ENCODE measurements at places on chromosomes 11 and 22. TPM values are rescaled to one million over a fixed set of nuclear protein-coding genes. Genes with fewer than 3 reads are reported as not detected.
A peak's percentile ranks its signal among the peaks of the same experiment; 100 is the strongest.

SHISA8 gene
- 2.7 TPM for total RNA-seq

GRCh38 chr11:116955548-116955947 is 118.1 kb upstream of the APOA1 start:
- no peak for DNase-seq

DNA sequence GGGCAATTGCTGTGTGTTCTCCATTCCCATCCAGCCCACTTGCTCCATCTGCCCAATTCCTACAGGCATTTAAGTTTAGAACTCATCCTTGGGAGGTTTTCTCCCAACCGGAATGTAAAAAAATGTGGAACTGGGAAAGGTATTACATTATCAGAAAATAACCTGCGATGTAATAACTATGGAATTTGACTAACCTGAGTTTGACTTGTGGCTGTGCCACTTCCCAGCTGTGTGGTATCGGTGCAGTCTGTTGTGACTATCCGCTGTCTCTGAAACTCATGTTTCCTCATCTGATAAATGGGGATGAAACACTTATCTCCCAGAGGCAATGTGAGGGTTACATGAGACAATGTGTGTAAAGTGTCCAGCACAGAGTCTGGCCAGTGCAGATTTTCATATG is 77.6 kb downstream of the TENM4 start:
- DNase-seq = no peak

MS4A4A gene
- not detected for total RNA-seq

FADS1 gene
- 33.9 TPM for total RNA-seq

RCOR2 gene
- total RNA-seq = 2.1 TPM

- no peak for DNase-seq
Observed at GRCh38 chr11:21897752-21898151, 295.1 kb upstream of the ANO5 start.

RAPSN gene
- total RNA-seq = 0.81 TPM

GRCh38 chr11:10680956-10681487 is 12.5 kb downstream of the IRAG1 start:
- no peak for DNase-seq

- DNase-seq = no peak
Observed at GRCh38 chr11:3195251-3196160, 23.1 kb downstream of the MRGPRG start.

DNA sequence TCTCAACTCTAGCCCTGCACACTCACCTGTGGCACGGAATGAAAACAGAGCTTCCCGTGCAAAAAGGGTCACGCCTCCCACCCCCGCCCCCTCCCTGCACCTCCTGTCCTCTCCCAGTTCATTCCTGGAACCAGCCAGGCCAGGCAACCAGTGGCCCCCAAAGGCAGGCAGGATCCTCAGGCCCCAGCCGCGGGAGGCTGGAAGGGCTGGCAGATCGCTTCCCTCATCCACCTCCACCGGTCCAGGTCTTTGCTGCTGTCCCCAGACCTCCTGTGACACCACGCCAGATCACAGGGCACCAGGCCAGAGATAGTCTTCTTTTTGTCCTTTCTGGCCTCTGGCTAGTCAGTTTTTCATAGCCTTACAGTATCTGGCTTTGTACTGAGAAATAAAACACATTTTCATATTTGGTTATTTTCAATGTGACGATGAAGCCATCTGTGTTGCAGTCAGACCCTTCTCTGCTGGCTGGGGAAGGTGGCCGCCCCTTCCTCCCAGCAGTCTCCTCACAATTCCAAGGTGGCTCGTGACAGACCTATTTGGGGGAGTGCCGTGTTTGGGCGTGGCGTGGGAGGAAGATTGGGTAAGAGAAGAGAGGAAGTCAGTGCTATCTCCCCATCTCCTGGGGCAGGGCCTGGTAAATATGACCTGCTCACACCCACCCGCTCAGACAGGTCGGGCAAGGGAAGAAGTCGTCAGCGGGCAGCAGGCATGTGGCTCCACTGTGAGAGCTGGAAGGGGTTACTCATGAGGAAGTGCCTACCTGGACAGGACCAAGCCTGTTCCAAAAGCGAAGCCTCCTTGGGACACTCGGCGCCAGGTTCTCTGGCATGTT is 9.1 kb downstream of the SSH3 start:
- DNase-seq = peak; percentile 52

DNA sequence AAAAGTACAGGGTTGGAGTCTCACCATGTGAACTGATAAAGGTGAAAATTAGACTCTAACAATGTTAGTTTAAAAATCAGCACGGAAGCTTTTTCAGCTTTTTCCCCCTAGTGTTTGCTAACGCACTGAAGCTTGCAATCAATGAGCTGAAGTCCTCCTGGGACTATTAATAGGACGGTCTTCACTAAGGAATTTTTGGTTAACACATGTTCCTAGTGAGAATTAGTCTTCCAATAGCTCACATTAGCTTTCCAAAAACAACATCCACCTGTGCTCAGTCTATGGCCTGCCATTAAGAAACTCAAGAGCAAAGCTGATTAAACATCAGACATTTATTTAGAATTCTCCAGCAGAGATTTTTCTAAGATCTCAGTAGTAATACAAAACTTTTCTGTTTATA is 26.7 kb upstream of the DDI1 start:
- DNase-seq = no peak

- DNase-seq = peak; percentile 85
Observed at GRCh38 chr11:88543902-88544655, 206.5 kb upstream of the CTSC start.

ADAMTS15 gene
- not detected for total RNA-seq

KRTAP5-10 gene
- total RNA-seq = not detected

PKP3 gene
- not detected for total RNA-seq

MAPK8IP1 gene
- 1.4 TPM for total RNA-seq

GRCh38 chr22:45240104-45240809 is 437 bp downstream of the KIAA0930 start:
- DNase-seq = peak; percentile 58

GRCh38 chr22:30279046-30279788 is 10.1 kb downstream of the CASTOR1 start:
- no peak for DNase-seq

DNA sequence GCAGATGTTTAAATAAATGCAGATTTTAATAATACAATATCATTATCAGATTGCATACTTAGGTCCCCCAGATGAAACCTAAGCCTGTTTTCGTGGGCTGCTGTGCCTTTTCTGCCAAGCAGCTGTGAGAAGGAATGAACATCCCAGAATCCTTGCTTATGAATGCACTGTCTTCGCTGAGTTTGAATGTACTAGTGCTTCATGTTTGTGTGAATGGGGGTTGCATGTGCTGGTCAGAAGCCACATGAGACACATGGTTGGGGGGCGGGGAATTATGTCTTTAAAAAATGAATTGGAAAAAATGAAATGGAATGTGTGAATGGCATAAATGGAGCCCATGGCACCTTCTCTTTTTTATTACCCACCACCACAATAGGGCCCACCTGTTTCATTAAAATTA is 125.4 kb upstream of the HSD17B12 start:
- no peak for DNase-seq

GRCh38 chr11:7490535-7490934 is 5.2 kb downstream of the OLFML1 start:
- DNase-seq = no peak

- peak; percentile 80 for DNase-seq
Observed at GRCh38 chr22:50270666-50271394, 650 bp upstream of the MAPK11 start.

PIK3IP1 gene
- total RNA-seq = 18.2 TPM

DNA sequence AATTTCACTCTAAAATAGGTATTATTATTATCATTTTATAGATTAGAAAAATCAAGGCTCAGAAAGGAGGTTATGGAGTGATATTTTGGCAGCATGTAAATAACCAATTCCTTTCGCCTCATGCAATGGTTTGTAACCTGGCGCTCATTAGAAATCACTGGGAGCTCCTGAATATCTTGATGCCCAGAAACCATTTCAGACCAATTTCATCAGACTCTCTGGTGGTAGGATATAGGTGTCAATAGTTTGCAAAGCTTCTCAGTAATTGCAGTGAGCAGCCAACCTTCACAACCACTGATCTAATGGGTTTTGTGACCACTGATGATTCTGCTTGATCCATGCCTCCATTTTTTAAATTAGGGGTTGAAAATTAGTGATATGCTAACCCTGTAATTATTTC is 57.8 kb upstream of the ZC3H12C start:
- no peak for DNase-seq

GRCh38 chr11:87134524-87135106 is 96.9 kb downstream of the TMEM135 start:
- DNase-seq = no peak

PNPLA5 gene
- not detected for total RNA-seq

ALDH3B1 gene
- 0.11 TPM for total RNA-seq

TTC36 gene
- total RNA-seq = 0.36 TPM

- DNase-seq = no peak
Observed at GRCh38 chr22:31259798-31260473, 32.4 kb downstream of the PIK3IP1 start.

DNA sequence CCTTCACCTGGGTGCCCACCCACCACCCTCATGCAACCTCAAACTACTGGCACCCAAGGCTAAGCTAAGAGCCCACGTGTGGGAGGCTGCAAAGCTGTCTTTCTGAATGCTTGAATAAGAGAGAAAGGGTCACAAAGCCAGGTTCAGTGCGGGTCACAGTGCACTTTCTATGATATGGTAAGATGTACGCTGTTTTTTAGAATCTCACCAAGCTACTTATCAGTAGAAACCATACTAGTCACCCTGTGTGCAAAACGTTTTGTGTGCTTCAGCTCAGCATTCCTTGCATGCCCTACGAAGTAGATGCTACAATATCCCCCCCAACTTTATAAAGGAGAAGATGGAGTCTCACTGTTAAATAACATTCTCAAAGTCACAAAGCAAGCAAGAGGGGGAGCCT is 14.9 kb downstream of the P2RX3 start:
- DNase-seq = no peak

GRCh38 chr11:34104680-34105078 is 750 bp upstream of the NAT10 start:
- no peak for DNase-seq

DNA sequence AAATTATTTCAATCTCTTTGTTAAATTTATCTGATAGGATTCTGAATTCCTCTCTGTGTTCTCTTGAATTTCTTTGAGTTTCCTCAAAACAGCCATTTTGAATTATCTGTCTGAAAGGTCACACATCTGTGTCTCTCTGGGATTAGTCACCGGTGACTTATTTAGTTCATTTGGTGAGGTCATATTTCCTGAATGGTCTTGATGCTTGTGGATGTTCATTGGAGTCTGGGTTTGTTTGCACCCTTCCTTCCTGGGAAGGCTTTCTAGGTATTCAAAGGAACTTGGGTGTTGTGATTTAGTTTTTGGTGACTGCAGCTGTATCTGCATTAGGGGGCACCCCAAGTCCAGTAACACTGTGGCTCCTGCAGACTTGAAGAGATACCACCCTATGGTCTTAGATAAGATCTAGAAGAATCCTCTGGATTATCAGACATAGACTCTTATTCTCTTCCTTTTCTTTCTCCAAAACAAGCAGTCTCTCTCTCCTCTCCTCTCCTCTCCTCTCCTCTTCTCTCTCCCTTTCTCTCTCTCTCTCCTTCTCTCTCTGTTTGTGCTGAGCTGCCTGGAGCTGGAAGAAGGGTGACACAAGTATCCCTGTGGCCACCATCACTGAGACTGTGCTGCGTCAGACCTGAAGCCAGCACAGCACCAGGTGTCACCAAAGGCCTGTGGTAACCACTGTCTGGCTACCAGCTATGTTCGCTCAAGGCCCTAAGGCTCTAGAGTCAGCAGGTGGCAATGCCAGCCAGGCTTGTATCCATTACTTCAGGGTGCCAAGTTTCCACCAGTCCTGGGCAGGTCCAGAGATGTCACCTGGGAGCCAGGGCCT is 3.3 kb upstream of the HEPN1 start:
- peak; percentile 22 for DNase-seq
